Adrenal gland (tissue), 19 donors: ENCODE measurements at places on chromosomes 6 and 20. TPM values are rescaled to one million over a fixed set of nuclear protein-coding genes. Genes with fewer than 3 reads are reported as not detected.

The SLA2 gene
- 0.14 TPM for total RNA-seq

The VSTM2L gene
- 4.6 TPM for total RNA-seq

DNA sequence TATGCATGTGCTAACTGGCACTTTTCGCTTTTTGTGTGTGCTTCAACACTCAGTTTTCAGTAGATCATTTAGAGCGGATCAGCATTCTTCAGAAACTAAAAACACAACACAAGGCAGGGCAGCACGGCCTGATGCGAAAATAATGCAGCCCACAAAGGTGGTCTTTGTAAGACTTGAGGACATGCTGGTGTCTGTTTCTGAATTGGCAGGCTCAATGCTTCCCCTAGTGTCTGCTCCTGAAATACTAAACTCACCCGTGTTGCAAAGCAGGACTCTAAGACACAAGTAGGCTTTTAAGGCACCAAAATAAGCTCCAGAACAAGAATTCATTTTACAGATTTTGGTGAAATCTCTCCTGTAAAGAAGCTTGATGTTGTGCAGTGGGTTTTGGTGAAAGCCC lies 676.5 kb downstream of the TENT5A start:
- no peak for DNase-seq

- no peak for DNase-seq
Measured at GRCh38 chr20:24116611-24117010, 128.0 kb upstream of the GGTLC1 start.

DNA sequence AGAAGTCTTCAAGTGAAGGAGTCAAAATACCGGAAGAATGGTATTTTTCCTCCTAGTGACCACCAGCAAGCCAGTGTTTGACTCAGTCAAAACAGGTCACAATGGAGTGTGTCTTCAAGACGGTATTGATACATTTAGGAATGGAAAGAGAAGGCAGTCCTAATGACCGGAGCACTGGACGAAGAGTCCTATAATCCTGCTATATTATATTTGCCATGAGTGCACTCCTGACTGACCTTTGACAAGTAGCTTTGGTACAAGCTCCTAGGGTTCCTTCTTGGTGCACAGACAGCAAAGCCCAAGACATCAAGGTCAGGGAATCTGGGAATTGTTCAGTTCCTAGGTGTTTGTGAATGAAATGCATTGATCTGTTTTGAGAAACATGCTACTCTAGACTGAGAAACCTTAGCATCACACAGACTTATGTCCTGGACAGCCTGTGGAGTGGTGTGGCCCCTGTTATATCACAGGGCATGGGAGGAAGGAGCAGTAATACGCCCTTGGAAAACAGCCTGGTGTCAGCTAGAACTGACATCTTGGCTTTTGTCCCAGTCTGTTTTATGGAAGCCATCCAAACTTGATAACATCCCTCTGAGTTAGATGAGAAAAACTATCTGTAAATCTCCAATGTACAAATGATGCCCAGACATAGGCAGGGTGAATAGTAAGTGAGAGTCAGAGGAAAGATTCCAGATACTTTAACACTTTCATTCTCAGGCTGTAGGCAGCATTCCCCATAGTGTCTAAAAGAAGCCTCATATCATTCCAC lies 18.5 kb downstream of the NOX3 start:
- peak; percentile 88 for DNase-seq

DNA sequence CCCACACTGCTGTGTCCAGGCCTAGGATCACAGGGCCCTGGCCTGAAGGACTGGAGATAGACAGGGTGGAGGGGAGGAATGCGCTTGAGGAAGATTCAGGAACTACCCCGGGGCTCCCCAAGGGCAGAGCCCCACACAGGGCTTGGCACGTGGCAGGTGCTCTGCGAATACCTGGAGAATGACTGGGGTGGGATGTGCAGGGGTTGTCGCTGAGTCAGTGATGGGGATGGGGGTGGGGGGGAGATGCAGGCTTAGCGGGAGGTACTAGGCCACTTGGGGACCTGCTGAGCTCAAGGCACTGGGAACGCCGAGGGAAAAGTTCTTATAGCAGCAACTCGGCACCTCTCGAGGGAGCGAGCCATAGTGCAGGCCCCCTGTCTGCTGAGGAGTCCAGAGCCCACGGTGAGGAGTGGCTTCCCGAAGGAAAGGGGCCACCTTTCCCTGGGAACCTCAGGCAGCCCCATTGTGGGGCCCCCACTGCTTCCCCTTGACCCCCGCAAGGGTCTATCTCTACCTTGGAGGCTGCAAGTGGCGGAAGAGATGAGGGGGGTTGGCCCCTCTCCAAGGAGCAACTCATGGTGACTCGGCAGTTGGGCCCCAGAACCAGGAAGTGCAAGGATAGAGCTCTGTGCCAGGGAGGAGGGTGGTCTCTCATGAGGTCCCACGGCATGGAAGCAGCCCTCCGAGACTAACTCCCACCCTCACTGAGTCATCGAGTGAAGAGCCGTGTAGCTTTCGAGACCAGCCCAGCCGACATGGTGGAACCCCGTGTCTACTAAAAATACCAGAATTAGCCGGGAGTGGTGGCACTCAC lies 33.1 kb downstream of the SRC start:
- peak; percentile 64 for DNase-seq

GRCh38 chr6:14965424-14966075 lies 280.3 kb upstream of the JARID2 start:
- DNase-seq: no peak

GRCh38 chr6:43634702-43635303 lies 837 bp upstream of the MAD2L1BP start:
- no peak for DNase-seq

- DNase-seq: no peak
Measured at GRCh38 chr6:56345376-56345995, 98.1 kb upstream of the COL21A1 start.

GRCh38 chr6:153511896-153512496 lies 380.9 kb upstream of the RGS17 start:
- DNase-seq: peak; percentile 16

- DNase-seq: no peak
Measured at GRCh38 chr6:7750197-7750596, 24.3 kb downstream of the BMP6 start.

DNA sequence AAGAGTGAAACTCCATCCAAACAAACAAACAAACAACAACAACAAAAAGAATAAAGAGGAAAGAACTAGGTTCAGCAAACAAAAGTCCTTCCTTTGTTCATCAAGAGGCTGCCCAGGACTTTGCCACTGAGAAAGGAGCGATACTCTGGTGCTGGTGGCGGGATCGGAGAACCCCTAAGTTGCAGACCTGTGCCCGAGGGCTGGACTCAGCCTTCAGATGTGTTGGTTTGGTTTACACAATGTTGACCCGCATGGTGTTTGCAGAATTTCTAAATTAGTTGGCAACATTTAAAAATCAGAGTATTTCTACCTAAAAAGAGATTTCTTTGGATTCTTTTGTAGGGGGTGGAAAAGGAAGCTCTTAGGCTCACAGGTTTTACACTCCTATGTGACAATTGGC lies 42.5 kb downstream of the TRAM2 start:
- DNase-seq: no peak
